ENCODE measurements at places on chromosomes 7 and 10. TPM values are rescaled to one million over a fixed set of nuclear protein-coding genes. Genes with fewer than 3 reads are reported as not detected.

The STOX1 gene
- total RNA-seq = 1.8 TPM

The TMEM130 gene
- total RNA-seq = not detected

- DNase-seq = no peak
These were observed 256.2 kb downstream of the PAXIP1 start for GRCh38 chr7:154746571-154747360.

GRCh38 chr7:148485618-148486017, 104.9 kb upstream of the C7orf33 start:
- peak; percentile 44 for DNase-seq

- no peak for DNase-seq
These were observed 722.1 kb upstream of the CELF2 start for GRCh38 chr10:10295537-10295936.

DNA sequence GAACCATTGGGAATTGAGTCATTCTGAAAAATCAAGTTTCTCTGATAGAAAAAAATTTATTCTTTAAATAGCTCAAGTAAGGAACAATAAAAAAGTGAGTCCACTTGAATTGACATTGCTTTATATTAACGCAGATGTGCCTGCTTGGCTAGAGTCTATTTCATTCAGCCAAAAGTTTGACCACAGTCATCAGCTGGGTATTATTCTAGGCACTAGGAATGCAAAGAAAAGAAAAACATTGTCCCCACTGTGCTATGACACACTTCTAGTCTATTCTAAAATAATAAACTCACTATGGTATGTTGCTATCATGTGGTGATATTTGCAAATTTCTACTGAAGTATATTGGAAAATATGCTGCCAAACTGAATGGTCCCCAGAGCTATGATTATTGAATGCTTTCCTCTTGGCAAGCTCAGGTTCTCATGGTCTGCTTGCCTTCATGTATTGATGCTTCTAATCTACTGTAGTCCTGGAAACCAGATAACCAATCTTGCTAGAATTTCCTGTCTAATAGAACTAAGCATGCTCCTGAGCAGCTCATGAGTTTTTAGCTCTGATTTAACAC, 8.3 kb downstream of the SFRP4 start:
- DNase-seq = no peak

DNA sequence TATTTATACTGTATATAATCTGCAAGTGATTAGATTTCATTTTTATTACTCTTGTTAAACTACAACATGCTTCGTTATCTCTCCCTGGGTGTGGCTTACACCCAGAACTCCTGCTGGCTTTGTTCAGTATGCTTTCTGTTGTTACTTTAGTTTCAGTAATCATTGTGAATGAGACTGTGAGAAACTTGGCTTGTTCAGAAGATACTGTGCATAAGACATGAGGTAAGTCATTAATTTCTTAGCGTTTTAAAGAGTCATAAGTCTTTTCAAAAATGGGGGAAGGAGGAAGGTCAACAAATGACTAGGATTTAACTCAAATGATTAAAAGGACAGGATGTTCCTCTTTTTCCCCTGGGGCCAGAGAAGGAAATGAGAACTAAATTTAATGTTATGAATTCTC, 11.6 kb upstream of the ADD3 start:
- DNase-seq = no peak

- no peak for DNase-seq
These were observed 252.7 kb upstream of the MBL2 start for GRCh38 chr10:53025172-53025711.

GRCh38 chr10:131691481-131692090, 209.2 kb upstream of the PPP2R2D start:
- DNase-seq = no peak

DNA sequence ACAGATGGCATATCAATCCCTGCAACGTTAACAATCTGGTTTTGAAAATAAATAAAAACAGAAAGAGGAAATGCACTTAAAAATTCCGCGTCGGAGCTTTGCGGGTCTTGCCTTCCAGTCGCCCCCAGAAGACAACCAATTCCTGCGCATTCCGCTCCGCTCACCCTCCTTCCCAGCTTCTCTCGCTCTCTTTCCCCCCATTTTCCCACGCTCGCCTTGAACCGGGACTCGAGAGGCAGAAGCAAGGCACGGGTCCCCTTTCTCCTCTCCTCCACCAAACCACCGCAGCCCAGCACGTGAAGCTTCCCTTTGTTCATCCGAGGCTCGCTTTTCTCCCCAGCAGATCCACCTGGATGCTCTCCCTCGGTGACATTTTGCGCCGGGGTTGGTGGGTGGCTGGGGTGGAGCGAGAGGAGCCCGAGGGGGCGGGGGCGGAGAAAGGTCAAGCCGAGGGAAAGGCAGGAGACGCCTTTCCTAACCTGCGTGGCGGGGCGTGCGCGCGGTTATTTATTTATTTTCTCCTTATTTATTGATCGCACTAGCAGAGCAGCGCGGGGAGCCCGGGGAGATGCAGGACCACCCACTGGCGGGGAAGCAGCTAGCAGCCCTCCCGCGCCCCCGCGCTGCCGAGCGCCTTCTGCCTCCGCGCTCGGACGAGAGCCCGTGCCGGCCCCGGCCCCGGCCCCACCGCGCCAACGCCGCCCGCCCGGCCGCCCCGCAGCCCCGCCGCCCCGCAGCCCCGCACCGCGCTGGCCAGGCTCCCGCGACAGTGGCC, at the start of gene KCND2:
TSS of gene KCND2 (plus strand) at position 475 of the 775 bp plus-strand sequence.
- no peak for DNase-seq

DNA sequence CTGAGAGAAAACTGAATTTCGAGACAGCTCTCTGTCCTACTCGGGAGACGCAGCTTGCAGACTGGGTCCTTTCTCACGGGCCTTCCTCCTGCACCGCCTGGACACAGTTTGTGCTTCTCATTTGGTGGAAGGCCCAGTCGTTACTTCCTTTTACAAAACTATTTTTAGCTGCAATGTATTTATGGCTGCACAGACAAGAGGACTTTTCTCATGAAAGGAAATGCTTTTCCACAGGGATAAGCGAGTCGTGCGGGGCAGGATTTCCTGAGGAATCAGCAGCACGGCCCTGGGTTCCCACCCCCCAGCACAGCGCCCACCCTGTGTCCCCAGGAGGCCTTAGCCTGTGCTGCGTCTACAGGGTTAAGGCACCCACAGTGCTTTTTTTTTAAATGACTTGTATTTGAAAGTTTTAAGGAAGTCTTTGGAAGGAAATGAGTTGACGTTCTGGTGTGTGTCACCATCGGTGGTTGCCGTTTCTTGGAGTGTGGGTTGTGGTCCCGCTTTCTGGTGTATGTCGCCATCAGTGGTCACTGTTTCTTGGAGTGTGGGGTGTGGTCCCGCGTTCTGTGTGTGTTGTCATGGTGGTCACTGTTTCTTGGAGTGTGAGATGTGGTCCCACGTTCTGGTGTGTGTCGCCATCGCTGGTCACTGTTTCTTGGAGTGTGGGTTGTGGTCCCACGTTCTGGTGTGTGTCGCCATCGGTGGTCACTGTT, 50.9 kb downstream of the INPP5A start:
- DNase-seq = no peak

- no peak for DNase-seq
These were observed 616.3 kb upstream of the IGFBP3 start for GRCh38 chr7:46537191-46537905.

DNA sequence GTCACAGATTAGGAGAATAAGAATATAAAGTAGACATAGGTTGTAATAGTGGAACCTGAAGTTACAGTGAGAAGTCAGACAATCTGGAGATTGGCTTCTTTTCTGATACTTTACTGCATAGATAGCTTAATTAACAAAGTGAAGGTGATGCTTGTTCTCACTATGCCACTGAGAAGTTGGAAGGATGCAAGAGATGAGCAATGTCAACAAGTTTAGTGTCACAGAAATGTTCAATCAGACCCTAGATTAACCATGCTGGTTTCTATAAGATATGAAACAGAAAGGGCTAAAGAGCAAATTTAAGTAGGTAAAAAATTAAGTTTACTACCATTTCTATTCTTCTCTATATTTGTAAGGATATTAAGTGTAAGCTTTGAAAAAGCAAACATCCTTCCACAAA, 838.6 kb upstream of the SORCS1 start:
- DNase-seq = no peak

- DNase-seq = peak; percentile 75
These were observed 71.5 kb downstream of the GPR85 start for GRCh38 chr7:113015034-113015645.

GRCh38 chr7:32890010-32890792, 1.4 kb downstream of the KBTBD2 start:
- peak; percentile 74 for DNase-seq

DNA sequence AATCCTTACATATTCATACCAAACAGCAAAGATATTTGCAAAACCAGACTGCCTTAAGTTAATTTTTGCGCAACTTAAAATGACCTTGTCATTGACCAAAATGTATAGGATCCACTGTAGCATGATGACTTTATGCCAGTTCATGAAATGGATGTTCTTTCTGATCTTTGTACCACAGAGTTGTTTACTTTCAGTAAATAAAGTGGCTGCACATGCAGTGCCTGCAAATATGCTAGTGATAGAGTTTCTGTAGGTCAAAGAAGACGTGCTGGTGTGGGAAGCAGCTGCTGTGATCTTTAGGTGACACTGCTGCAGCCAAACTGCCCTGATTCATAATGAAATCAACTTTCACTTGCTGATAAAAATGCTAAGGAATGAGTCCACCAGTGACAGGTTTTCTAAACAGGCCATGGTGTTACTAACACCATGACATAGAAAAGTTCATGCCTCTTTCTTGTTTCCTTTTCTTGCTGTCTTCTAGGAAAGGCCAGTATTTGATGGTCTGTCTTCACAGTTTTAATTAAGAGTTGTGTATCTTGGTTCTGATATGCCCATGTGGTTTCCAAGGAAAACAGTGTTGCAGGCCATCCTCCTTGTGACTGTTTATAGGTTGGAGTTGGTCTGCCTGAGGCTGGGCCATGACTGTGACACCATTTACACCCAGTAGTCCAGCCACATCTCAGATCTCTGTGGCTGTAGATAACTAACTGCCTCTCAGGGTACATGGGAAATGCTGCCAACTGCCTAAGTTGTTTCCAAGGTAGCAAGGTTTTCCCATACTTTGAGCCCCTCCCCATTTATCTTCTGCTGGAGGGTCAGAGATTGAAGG, 62.5 kb downstream of the INSYN2A start:
- DNase-seq = no peak

GRCh38 chr10:15745751-15746150, 26.0 kb upstream of the ITGA8 start:
- no peak for DNase-seq

DNA sequence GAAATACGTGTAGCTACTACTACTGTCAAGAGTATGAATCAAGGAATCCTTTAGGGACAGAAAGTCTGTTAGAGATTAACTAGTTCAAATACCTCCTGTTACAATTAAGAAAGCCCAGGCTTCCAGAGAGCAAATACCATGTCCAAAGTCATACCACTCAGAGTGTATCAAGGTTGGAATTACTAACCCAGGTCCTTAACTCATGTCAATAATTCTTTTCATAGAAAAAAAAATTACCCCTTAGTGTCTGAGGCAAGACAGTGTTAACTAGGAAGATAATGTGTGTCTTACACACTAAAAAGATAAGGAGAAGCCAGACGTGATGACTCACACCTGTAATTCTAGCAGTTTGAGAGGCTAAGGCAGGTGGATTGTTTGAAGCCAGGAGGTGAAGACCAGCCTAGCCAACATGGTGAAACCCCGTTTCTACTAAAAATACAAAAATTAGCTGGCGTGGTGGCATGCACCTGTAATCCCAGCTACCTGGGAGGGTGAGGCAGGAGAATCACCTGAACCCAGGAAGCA, 423.4 kb downstream of the SORCS1 start:
- DNase-seq = no peak

DNA sequence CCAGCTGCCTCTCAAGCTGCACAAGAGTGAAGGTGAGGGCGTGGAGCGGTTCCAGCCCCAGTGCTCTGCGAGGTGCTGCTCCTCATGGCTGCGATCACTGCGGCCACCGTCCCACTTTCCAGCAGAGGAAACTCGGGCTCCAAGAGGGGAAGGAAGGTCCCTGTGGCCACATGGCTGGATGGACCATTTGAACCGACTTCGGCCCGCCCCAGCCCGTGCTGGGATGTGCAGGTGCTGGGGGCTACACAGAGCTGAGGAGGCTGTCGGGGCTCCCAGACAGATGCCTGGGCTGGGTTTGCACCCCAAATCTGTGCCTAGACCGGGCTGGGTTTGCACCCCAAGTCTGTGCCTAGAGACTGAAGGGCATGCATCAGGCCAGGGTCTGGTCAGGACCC, 186.6 kb downstream of the DNAJB6 start:
- no peak for DNase-seq

DNA sequence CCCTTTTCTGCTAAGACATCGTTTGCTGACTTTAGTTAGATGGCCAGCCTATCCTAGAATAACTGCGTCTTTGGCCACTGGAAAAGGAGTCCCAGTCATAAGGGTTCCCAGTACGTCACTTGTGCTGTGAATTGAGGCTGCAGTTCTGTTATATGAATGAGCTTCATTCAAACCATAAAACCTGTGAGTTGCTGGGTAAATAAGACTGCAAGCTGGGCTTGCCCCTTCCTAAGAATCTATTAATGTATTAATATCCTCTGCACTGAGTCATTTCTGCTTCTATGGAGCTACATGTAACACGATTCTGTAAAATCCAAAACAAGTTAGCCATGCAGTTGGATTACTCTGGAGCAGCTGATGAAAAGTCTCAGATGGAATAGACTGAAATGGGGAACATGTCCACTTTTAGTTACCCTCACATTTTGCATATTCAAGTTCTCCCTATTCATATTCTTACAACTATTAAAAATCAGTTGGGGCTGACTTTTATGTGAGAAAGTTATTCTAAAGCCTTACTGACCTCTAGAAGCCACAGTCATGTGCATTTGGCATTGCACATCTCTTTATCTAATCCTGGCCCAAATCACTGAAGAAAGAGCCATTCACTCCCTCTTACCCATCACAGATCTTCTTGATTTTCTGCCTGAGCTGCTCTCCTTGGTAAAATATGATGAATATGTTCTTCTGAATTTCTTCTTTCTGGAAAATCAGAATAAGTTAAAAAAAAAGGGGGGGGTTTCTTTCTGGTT, 41.8 kb upstream of the TMEM213 start:
- DNase-seq = peak; percentile 99

GRCh38 chr10:3902054-3902808, 117.2 kb upstream of the KLF6 start:
- DNase-seq = peak; percentile 51

DNA sequence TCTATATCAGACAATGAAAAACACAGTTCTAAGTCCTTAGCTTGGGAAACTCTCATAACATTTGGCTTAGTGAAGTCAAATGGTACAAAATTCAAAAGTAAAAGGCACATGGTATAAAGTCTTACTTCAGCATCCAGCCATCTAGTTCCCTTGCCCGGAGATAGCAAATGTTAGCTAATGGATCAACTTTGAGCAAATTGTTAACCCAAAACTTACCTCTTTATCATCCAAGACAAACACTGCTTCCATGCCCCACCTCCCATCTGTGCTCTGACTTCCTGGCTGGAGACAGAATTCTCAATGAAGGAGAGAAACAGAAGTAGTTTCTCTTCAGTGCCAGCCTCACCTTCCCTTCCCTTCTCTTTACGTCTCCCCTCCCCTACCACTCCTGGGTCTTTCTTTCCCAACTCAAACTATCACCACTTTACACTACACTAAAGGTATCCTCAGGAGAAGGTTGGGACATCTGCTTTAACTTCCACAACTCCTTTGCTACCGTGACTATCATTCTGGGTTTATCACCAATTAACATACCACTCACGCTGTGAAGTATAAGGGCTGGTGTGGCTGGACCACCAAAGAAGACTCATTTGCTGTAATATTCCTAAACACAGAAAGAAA, 21.2 kb upstream of the ZNRF2 start:
- no peak for DNase-seq

Measured in SK-MEL-5 (cell line).